Stimulated activated CD4-positive, alpha-beta T cell treated with anti-CD3 and anti-CD28 coated beads, Interleukin-2, amount 100 ng/mL, for 4 hours (primary cell): ENCODE measurements at places on chromosomes 3 and 15.

DNA sequence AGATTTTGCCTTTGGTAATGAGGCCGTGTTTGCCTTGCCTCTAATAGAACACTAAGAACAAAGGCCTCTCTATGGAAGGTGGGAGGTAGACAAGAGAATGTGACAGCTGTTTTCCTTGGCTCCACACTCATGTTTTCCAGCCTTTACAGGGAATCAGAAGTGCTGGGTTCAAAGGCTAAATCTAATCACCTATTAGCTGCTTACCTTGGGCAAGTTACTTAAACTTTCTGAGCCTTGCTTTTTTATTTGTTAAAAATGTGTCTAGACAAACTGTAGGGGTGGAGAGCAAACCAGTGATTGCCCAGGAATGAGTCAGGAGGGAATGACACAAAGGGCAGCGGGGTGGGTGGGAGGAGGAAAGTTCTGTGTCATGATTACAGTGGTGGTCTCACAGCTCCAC lies 179.0 kb downstream of the P3H2 start:
- DNase-seq: no peak

GRCh38 chr3:16474920-16475319 lies 38.6 kb downstream of the RFTN1 start:
- DNase-seq: no peak

- DNase-seq: no peak
Observed at GRCh38 chr3:159252274-159252673, 450.4 kb downstream of the MFSD1 start.

GRCh38 chr15:78750566-78750965 lies 60.7 kb downstream of the ADAMTS7 start:
- DNase-seq: no peak
